Smooth muscle cell of the pulmonary artery (primary cell): ENCODE measurements at places on chromosomes 1 and 21. TPM values are rescaled to one million over a fixed set of nuclear protein-coding genes. Genes with fewer than 3 reads are reported as not detected.

The DIPK1A gene
- 6.9 and 24.6 TPM in 2 replicates for total RNA-seq

The DTL gene
- total RNA-seq: 2.0 and 6.3 TPM in 2 replicates

The DLGAP3 gene
- 0.07 TPM in 1 of 2 replicates, not detected in the other for total RNA-seq

The LCE1A gene
- total RNA-seq: not detected in 2 replicates

The ADAMTSL4 gene
- total RNA-seq: 13.4 and 31.1 TPM in 2 replicates

The OLIG2 gene
- not detected in 2 replicates for total RNA-seq

The FAM72A gene
- total RNA-seq: 2.3 and 4.0 TPM in 2 replicates

The FAM177B gene
- not detected in 2 replicates for total RNA-seq

The NAXE gene
- 49.4 and 59.5 TPM in 2 replicates for total RNA-seq

The FCRL6 gene
- total RNA-seq: not detected in 2 replicates

The RPL11 gene
- 679 and 690 TPM in 2 replicates for total RNA-seq

The PEAR1 gene
- 12.7 and 15.9 TPM in 2 replicates for total RNA-seq

The ACTL8 gene
- 0.07 TPM in 1 of 2 replicates, not detected in the other for total RNA-seq

The OR2L13 gene
- total RNA-seq: not detected in 2 replicates

The IFI6 gene
- 31.8 and 37.1 TPM in 2 replicates for total RNA-seq
